Dermis microvascular lymphatic vessel endothelial cell (primary cell): ENCODE measurements at places on chromosomes 2 and 18.
A peak's percentile ranks its signal among the peaks of the same experiment; 100 is the strongest.

- no peak for DNase-seq
Observed at GRCh38 chr2:8704906-8705305, 23.1 kb downstream of the ID2 start.

- peak; percentile 98 for DNase-seq
Observed at GRCh38 chr2:126657636-126658318, 1.8 kb downstream of the GYPC start.

DNA sequence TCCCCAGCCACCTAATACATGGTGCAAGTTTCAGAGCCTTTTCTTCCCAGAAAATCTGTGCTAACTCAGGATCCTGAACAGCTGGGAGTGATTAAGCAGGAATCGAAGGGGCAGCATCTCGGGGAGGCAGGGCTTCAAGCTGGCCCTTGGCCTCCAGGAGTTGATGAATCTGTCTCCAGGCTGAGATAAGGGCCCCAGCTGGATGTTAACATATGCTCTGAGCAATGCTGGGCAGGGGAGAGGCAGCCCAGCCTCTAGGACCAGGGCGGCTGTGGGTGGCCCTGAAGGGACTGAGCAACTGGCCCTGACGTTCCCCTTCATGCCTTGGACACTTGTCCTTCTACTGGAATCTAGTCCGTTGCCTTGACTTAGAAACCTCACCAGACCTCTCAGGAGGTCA lies 84.1 kb upstream of the EPC2 start:
- DNase-seq: no peak

GRCh38 chr2:169129703-169130243 lies 60.4 kb downstream of the DHRS9 start:
- no peak for DNase-seq

DNA sequence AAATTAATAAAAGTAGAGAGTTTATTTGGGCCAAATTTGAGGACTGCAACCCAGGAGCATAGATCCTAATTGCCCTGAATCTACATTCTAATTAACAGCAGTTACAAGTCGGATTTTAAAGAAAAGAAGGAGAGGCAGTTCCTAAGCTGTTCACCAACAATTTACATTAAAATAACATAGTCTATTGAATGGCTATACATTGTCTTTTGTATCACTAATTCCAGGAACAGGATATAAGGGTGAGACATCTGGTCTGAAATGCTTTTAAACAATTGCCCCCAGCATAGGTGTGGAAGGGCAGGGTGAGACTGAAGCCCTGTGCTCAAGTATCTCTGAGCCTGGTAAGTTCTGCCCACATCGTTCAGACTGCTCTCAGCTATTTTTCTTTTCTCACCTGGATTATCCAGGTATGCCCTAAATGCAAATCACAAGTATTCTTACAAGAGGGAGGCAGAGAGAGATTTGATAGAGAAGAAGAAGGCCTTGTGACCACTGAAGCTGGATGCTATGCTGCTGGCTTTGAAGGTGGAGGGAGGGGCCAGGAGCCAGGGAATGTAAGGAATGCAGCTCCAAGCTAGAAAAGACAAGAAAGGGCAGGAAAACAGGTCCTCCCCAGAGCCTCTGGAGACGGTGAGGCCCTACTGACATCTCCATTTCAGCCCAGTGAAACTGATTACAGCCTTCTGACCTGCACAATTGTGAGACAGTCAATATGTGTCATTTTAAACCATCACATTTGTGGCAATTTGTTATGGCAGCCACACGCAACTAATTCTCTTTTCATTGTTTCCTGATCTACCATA lies 189.4 kb upstream of the ARL4C start:
- no peak for DNase-seq

DNA sequence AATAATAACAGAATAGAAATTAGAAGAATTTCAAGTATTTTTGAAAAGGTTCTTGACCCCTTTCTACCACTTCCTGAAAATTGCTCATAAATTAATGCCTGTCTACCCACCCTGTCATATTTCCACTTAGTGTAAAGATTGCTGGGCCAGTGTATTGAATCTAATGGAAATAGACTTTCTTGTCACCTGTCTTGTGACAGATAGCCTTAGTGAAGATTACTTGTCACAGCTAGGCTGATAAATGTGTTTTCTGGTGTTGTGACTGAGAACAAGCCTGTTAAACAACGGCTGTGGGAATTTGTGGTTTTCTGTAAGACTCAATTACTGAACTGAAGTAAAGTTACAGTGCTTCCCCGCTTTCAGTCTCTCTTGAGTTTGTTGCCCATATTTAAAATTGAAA lies 37.0 kb downstream of the PIK3C3 start:
- no peak for DNase-seq

DNA sequence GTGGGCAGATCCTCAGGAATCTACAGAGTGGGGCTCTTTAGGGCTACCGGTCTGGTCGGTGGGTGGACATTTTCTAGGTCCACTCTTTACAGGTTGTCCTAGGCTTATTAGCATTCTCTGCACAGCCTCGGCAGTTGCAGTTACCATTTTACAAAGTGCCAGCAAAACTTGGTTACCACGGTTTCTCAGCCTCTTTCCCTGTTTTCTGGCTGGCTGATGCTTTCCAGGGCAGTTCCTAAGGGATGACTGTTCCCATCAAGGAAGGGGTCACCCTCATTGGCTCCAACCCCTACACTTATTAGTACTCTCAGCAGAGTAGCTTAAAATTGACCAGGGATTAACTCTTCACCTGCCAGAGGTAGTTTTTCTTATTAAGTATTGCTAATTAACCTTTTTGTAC lies 2.0 kb upstream of the AQP4 start:
- DNase-seq: no peak

GRCh38 chr18:24514439-24514838 lies 54.0 kb downstream of the HRH4 start:
- peak; percentile 38 for DNase-seq

- DNase-seq: no peak
Observed at GRCh38 chr18:48975120-48975816, 24.5 kb upstream of the SMAD7 start.

DNA sequence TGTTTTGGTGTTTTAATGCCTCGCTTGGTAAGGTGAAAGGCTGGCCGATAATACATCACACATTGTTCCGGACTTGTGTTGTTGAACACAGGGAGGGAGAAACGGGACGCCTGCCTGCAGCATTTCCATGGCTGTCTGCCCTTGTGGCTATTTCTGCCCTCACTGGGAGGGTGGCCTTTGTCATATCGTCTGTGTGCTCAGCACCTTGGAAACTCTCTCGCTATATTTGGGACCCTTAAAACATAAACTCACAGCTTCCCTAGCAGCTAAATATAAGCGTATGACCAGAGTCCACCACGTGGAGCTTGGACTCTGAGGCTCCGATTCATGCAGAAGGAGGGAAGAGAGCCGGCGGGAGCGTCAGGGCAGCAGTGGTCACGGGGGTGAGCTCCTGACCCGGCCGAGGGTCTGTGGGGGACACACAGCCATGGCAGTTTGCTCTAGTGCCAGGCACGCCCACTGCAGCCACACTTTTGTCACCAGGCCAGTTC lies 111.7 kb downstream of the SH3BP4 start:
- no peak for DNase-seq

DNA sequence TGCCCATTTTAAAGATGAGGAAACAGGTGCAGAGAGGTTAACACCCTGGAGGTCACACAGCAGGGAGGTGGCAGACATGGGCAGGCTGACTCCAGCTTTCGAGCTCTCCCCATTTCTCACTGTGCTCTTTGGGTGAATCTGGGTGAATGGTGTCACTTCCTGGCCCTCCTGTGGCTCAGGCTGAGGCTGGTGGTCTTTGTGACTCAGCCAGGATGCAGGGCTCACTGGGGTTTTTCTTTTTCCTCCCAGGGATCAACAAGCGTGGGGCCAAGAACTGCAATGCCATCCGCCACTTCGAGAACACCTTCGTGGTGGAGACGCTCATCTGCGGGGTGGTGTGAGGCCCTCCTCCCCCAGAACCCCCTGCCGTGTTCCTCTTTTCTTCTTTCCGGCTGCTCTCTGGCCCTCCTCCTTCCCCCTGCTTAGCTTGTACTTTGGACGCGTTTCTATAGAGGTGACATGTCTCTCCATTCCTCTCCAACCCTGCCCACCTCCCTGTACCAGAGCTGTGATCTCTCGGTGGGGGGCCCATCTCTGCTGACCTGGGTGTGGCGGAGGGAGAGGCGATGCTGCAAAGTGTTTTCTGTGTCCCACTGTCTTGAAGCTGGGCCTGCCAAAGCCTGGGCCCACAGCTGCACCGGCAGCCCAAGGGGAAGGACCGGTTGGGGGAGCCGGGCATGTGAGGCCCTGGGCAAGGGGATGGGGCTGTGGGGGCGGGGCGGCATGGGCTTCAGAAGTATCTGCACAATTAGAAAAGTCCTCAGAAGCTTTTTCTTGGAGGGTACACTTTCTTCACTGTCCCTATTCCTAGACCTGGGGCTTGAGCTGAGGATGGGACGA lies 13.2 kb downstream of the ITM2C start:
- DNase-seq: no peak

DNA sequence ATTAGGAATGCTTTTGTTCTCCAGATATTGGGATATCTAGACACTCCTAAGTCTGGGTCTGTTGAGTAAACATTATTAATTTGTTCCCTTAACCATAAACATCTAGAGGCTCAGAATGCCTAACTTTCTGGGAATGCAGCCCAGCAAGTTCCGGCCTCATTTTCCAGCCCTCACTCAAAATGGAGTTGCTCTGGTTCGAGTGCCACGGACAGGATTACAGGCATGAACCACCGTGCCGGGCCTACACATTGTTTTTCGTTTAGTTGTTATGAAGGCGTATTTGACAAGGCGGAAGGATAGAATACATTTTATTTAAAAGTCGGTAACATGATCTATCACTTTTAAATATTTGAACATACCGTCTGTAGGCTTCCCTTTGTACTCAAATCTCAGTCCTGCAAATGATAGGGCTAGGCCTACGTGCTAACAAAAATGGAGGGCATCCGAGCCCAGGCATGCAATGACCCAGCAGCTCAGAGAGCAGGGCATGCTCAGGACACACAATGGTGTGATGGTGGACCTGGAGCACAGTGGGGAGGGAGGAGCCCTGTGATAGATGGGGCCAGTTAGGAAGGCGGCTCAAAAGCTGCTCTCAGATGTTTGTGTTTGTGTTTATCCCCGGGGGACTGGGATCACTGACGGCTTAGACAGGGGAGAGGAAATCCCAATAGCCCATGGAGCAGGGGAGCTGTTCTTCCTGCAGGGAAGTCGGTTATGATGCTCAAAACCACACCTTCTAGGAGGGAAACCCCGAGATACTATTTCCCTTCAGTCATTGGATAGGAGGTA lies 2.9 kb upstream of the SCYGR1 start:
- no peak for DNase-seq

DNA sequence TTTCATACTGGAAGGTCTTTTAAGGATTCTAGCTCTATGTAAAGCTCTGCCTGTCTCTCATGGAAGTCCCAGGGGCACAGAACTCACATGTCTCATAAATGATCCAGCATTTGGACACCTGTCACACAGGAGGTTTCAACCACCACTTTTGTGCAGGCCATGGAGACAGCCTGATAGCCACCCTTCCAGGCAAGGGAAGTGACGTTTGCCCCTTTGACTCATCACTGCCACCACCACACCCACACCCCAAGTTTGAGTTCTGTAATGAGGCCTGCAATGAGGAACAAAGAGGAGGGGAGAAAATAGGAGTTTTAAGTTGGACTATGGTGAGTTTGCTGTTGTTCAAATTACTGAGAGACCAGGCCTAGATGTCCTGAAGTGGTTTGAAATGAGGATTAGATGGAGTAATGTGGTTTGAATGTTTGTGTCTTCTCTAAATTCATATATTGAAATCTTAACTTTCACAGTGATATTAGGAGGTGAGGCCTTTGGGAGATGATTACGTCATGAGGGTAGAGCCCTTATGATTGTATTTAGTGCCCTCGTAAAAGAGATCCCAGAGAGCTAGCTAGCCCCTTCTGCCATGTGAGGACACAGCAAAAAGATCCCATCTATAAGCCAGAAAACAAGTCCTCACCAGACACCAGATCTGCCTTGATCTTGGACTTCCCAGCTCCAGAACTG lies 175.3 kb upstream of the EPHA4 start:
- no peak for DNase-seq

DNA sequence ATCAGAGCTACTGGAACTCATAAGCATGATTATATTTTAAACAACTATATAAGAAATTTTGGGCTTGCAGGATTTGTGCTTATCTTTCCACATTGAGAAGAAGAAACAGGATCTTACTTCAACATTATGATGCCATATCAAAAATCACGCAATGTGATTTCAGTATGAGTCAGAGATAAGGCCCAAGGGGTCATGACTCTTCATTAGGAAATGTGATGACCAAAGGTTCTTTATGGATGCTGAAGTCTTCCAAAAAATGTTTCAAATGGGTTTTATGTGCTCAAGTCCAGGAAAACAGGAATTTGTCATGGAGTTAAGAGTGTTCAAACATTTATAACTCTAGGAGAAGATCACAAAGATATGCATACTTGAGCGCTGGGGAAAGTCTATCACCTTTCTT lies 7.8 kb upstream of the SERPINB2 start:
- DNase-seq: no peak

DNA sequence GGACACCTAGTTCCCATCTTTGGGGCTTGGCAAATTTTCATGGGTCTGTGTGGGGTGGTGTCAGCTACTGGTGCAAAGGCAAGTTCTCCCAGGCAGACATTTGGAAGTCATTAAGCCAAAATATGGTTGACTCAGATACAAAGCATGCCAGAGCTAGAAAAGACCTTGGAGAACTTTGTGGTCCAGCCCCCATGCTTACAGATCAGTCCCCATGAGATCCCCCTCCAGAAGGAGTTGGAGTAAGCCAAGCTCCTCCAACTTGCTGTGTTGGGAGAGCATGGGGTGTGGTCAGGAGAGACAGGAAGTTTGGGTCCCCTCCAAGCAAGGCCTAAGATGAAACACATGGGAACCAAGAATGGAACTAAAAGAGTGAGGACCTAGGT lies 224.5 kb downstream of the CYP26B1 start:
- no peak for DNase-seq

DNA sequence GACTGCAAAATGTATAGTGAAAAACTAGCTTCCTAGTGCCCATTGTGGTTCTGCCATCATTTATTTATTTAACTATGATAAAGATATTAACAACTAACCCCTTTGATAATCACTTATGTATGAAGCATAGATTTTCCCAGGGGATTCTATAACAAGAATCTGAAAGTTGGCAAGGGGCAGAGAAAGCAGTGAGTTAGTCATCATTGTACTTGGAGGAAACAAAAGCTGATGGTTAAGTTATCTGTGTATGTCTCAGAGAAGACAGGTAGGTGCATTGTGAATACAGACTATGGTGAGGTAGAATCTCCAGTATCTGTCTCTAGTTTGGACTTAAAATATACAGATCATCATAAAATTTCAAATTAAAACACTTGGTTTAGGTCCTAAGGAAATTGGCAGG lies 2159.1 kb upstream of the CELF4 start:
- no peak for DNase-seq
